ENCODE measurements at places on chromosomes 2 and 18. TPM values are rescaled to one million over a fixed set of nuclear protein-coding genes. Genes with fewer than 3 reads are reported as not detected.

The PHOSPHO2 gene
- total RNA-seq, result 3.6 TPM

GRCh38 chr2:65456064-65456463 is 23.7 kb upstream of the SPRED2 start:
- no peak for DNase-seq

DNA sequence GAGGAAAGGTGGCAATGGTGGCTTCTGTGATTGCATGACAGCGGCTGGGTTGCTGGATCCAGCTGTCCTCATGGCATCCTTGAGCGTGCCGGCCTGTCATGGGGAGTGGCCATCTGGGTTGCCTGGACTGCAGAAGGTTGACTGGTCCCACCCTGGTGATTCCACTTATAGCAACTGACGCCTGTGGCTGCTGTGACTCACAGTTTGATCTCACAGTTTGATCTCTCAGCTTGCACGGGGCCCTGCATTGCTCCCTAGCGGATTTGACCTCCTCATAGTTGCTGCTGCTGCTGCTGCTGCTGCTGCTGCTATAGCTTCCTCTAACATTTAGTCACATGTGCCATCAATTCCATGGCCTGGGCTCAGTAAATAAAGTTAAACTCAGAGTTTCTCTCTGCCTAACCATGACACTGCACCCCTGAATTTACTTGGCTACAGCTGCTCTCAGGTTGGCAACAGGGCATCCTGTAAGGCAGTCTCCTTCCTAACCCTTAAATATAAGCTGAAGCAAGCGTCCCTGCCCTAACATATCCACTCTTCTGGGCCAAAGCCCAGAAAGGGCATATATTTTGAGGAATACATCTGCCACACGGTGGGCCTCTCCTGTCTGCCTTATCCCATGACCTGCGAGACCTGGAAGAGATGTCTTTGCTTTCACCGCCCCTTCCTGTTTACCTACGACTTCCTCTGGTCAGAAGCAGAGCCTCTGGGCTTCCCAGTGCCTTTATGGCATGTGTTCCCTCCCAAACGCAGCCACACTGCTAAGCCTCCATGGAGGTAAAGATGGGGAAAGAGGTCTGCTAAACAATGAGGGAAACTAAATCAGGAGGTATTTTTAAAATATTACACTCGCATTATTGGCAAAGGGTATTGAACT is 37.8 kb upstream of the CCDC150 start:
- peak; percentile 8 for DNase-seq

- no peak for DNase-seq
These were observed 41.9 kb upstream of the TANC1 start for GRCh38 chr2:158926478-158926948.

The RNU2-63P gene
- 3.9 TPM for total RNA-seq

DNA sequence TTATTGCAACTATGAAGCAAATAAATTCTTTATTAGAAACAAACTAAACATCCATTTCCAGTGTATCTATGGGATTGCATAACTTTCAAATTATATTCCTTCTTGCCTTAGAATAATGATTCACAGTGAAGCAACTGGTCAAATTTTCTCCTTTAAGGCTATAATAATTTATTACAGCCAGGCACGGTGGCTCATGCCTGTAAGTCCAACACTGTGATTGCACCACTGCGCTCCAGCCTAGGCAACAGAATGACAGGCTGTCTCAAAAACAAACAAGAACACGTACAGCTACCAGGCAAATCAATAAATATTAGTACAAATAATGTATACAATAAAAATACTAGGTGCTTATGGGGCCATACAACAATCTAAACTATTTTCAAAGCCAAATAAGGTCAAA is 1416.2 kb downstream of the LRP1B start:
- DNase-seq, result no peak

DNA sequence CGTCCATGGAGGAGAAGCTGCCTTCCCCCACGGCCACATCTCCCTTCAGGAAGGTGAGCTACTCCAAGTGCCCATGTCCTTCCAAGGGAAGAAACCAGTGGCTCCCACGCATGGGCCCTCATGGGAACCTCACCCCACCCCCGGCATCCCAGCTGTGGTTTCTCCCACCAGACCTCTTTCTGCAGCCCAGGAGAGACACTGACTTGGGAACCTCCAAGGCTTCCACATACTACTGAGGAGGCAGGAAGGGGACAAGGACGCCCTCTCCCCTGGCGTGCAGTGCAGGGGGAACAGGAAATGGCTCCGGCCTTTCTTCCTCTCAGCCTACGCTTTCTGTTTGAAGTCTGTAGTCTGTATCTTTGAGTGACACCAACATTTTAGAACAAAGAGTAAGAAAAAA is 104.5 kb upstream of the EPC2 start:
- no peak for DNase-seq

DNA sequence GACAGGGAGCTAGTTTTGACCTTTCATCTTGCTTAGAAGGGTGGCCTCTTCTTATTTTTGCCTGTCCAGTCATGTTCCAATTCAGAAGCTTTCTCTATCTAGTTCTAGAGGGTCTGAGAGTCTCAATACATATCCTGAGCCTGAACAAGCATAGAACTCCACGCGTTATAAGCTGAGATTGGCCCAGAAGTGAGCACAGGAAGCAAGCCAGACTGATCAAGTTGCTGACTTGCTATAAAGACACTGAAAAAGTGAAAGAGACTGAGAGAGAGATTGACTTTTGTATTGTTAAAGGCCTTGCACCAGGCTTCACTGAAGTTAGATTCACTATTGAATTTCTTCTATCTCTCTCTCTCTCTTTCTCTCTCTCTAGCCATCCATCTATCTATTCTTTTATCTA is 142.7 kb upstream of the DOCK10 start:
- no peak for DNase-seq

The L3MBTL4 gene
- total RNA-seq, result 16.3 TPM

- peak; percentile 3 for DNase-seq
These were observed 72.5 kb downstream of the ARL6IP6 start for GRCh38 chr2:152790883-152791282.

The ORC4 gene
- total RNA-seq, result 32.4 TPM

GRCh38 chr2:239137165-239137897 is 263.5 kb downstream of the HDAC4 start:
- DNase-seq, result no peak

GRCh38 chr2:161919873-161920272 is 154.1 kb downstream of the DPP4 start:
- no peak for DNase-seq

The KIF5C gene
- 0.77 TPM for total RNA-seq

DNA sequence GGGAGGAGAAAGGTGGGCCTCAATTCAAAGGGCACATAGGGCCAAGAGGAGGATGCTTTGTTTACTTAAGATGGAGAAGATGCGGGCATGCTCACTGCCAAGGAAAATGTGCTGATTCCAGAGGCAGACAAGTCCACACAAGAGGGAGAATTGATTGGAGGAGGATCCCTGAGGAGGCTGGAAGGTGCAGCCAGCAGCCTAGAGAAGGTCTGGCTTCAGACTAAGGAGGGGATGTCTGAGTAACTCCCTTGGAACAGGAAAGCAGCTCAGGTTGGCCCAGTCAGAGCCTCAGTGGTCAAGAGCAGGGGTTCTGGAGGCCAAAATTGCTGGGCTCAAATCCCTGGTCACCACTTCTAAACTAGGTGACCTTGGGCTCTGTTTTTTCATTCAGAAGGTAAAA is 265.5 kb upstream of the NCKAP5 start:
- no peak for DNase-seq

The KIF1A gene
- 2.3 TPM for total RNA-seq

GRCh38 chr2:64426183-64426952 is 27.6 kb upstream of the LGALSL start:
- no peak for DNase-seq

The SRD5A2 gene
- 5.3 TPM for total RNA-seq

The CHPF gene
- 89.6 TPM for total RNA-seq

GRCh38 chr2:230953845-230954244 is 28.8 kb upstream of the GPR55 start:
- DNase-seq, result no peak

DNA sequence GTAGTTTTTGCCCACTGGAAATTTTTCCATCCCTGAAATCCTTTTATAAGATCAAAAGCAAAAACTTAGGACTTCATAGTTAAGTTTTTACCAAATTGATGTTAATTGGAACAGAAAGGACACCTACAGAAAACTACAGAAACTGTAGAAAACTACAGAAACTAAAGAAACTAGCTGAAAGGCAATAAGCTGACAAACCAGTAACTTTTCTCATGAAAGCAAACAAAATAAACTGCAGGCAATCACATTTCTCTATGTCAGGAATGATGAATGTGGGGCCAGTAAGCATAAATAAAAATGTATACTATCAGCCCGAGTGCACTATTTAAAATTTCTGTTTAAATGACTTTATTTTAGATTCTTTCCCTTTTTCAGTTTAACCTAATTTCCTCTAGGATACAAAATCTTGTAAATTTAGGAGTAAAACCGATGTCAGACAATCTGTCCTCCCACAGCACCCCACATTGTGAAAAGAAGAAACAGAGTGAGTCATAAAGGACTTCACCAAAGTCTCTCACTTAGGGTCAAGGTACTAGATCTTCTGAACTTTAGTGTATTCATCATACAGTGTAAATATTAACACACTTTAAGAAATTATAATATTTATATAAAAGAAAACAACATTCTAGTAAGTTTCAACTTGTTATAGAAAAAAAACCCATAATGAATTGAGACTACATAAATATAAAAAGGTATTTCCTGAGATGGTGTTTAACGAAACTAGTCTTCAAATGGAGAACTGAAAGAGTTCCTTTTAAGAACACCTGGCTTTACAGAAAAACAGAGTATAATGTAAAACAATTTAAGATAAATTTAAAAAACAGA is 46.6 kb downstream of the USP40 start:
- no peak for DNase-seq

DNA sequence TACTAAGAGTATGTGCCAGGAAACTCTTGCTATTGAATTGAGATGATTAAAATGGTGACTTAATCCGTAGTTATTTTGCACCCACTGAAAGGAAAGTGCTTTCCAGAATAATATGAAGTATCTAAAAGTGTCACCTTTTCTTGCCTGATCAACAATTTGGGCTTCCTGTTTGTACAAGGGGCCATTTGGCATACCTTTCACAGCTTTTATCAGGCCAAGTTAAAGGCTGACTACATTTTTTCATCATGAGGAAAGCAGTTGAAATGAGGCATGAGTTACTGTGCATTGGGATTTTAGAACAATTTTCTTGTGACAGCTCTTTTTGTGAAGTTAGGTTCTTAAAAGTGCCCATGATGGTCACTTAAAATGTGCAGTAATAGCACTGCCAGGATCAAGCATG is 11.2 kb downstream of the TSN start:
- no peak for DNase-seq

The LYG2 gene
- total RNA-seq, result not detected

DNA sequence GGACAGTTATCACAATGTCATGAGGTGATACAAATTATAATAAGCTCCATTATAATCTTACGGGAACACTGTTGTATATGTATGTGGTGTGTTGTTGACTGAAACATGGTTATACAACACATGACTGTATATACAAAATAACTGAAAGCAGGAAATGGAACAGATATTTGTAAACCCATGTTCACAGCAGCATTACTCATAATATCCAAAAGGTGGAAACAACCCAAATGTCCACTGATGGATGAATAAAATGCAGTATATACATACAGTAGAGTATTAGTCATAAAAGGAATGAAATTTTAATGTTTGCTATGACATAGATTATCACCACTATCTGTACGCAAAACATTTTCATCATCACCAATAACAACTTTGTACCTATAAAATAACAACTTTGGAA is 107.3 kb downstream of the USP34 start:
- DNase-seq, result no peak

DNA sequence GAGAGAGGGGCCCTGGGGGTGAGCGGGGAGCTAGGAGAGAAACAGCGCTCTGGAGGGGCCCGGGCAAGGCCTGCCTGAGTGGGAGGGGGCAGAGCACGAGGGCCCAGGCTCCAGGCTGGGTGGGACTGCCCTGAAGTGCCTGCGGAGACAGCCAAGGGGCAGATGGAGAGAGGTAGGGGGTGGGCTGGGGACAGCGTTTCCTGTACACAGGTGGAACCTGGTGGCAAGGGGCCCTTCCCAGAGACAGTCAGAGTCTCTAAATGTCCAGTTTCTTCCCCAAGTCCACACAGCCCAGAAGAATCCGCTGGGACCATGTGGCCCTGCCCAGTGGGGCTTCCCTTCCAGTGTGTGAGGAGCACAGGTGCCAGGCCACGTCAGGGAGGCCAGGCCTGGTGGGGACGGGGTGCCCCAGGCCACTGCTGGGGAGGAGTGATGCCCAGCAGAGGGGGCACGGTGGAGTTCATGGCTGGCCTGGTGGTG is 1.7 kb upstream of the GPR35 start:
- no peak for DNase-seq

DNA sequence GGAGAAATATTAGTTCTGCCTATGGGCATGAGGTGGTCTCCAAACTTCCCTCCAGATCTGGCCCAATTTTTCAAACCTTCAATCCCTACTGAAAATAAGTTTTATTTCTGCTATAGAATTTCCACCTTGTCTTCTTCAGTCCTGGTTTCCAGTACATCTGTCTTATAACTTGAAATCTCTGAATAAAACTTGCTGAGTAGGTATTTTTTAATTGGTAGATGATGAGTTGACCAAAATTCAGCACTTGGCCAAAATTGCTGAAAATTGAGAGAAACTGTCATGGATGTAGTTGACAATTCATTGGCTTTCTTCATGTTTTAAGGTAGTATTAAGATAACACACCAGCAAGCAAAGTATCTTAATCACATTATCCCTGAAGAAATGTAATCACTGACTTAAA is 206.2 kb downstream of the PARD3B start:
- DNase-seq, result no peak

DNA sequence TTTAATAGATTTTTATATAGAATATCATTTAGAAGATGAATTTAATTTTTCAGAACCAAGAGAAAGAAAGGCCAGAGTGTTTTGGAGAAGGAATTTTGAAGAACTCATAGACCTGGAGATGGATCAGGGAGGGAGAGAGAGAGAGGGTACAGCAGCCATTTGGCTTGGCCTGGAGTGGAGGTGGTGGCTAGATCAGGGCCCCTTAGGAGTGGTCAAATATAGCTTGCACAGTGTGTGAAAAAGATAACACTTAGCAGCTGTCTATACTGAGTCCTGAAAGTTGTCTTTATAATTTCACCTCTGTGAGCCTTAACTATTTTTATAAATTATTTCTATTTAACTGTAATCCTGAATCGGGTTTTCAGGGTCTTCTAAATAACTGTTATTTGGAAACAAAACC is 38.8 kb upstream of the ACYP2 start:
- no peak for DNase-seq

DNA sequence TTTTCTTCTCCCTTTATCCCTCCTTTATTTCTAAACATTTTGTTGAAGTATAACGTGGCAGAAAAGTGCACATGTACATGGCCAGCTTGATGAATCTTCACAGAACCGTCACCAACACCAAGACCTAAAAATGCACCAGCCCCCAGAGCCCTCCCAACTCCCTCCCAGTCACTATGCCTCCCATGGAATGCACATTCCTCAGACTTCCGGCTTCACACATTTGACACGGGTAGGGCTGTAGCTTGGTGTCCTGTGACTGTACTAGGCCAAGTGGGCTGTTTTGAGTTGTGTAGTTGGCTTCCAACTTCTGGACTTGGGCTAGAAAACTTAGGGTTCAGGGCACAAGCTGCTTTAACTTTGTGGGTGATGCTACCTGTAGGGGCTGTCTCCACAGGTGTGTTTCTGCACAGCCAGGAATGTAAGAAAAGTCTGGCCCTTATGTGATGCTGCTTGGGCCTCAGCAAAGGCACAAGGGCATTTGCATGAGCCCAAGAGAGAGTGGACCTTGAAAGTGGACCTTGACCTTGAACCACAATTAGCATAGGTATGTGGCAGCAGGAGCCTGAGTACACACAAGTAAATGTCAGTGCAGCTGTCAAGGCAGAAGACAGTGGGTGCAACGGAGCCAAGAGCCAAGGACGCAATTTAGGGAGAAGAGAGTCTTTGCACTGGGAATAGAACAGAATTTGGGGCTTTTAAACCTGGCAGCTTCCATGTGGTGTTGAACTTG is 78.4 kb downstream of the SEPTIN10 start:
- DNase-seq, result peak; percentile 37

The SLC9A2 gene
- total RNA-seq, result 0.06 TPM
